NCI-H526 (cell line): ENCODE measurements at places on chromosomes 11 and 22.

GRCh38 chr11:47854667-47855066, 6.5 kb upstream of the NUP160 start:
- no peak for DNase-seq

DNA sequence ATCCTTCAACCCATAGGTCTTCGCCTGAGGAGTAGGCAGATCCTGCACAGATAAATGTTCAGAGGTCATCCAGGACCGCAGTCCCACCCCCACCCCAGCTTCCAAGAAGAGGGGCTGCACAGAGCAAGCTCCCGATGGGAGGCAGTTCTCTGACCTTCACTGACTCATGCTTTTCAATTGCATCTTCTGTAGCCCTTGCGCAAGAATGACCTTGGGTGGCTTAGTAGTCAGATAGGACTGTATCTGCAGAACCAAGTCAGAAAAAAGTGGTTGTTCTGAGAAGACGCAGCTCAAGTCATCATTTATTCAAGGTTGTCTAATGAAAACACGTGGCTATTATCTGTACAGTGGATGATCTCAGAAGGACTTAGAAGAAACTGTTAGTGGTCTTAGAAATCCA, 16.4 kb upstream of the GRAMD1B start:
- no peak for DNase-seq

DNA sequence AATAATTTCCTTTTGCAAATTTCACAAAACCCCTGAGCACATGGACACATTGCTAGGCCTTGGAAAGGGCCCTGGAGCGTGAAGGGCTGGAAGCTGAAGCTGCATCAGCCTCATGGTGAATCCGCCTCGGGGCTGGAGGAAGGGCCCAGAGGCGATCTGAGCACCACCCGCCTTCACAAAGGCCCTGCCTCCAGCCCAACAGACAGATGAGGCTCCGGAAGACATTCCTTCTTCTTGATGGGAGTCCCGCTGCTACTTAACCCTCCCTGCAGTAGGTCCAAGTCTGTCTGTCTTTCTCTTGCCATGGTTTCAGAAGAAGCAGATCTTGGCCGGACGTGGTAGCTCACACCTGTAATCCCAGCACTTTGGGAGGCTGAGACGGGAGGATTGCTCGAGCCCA, 16.5 kb downstream of the ARRB1 start:
- peak; percentile 19 for DNase-seq

DNA sequence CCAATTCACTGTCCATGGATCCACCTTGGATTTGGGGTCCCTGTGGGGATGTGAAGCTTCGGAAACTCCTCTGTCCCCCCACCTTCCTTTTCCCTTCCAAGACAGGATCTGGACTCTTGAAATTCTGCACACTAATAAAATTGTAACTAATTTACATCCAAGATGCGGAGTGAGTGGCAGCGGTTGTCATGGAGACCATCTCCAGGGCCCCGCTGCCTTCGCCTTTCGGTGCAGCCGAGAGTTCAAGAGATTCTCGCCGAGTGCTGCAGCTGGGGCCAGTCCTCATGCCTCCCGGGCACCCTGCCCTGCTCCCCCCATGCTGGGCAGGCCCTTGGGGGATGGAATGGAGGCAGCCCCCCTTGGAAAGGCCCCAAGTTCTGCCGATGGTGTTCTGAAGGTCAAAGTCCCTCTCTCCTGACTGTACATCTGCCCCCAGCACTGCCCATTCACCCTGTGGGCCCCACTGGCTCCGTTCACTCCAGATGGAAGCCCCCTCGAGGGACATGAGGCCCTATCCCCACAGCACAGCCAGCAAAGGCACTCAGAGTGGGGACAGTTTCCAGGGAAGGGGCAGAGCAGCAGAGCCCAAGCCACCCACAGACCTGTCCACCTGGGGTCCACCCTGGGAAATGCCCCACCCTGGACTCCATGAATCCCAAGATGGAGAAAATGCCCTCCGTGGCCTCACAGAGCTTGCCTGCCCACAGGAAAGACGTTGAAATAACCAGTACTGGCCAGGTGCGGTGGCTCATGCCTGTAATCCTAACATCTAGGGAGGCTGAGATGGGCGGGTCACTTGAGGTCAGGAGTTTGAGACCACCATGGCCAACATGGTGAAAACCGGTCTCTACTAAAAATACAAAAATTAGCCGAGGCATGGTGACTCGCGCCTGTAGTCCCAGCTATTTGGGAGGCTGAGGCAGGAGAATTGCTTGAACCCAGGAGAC, 25.9 kb downstream of the IGLL1 start:
- DNase-seq = no peak

DNA sequence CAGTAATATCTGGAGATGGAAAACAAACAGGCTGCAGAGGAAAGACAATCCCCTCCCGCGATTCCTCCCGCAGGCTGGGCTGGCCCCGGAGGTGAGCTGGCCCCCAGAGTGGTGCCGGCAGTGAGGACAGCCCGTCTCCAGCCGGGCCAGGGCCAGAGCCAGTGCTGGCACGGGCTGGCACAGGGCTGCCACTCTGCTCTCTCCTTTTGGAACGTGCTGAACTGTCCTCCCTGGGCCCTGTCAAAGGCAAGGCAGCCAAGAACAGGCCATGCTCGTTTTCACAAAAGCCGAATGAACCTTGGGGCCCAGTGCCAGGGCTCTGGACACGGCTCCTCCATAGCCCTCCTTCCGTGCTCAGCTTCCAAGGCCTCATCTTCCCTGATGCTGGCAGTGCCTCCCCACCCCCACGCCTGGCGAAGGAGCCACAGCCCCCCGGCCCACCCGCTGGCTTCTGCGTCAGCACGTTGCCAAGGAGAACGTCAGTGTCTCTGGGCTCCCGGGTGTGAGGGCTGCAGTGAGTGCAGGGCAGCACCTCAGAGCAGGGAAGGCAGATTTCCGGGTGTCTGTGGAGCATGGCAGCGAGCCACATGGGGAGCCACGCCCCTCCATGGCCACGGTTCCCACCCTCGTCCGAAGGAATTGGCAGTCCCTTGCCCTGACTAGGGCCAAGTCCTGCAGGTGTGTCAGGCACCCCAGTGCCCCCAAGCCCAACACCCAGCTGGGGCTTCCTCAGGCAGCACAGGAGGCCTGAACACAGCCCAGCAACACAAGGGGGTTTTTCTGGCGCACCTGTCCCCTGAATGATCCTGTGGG, 28.6 kb downstream of the GNAZ start:
- no peak for DNase-seq

GRCh38 chr11:75325713-75326438, 25.6 kb downstream of the ARRB1 start:
- no peak for DNase-seq

DNA sequence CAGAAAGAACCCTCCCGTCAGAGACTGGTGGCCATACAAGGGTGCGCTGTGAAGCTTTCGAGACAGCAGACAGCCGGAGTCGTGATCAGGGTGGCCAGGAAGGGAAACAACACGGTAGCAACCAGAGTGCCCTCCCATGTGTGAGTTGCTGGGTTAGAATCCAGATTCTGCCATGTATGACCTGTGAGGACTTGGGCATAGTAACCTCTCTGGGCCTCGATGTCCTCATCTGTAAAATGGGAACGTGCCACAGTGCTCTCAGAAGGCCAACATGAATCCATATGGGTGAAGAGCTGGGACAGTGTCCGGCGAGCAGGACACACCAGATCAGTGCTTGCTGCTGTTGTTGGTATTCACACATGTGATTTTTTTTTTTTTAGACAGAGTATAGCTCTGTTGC, 7.6 kb upstream of the FGF3 start:
- DNase-seq = no peak

GRCh38 chr11:12942157-12942556, 67.0 kb upstream of the RASSF10 start:
- no peak for DNase-seq

GRCh38 chr11:44949160-44950030, 1.3 kb downstream of the TP53I11 start:
- peak; percentile 66 for DNase-seq

GRCh38 chr22:19448076-19448607, 631 bp upstream of the C22orf39 start:
- no peak for DNase-seq

GRCh38 chr11:63719987-63720386, 38.7 kb downstream of the RTN3 start:
- DNase-seq = no peak

- peak; percentile 17 for DNase-seq
These were observed 28.4 kb downstream of the KIAA0930 start for GRCh38 chr22:45212306-45212709.

- DNase-seq = peak; percentile 36
These were observed 162.1 kb upstream of the RASSF10 start for GRCh38 chr11:12846786-12847615.

- no peak for DNase-seq
These were observed 35.1 kb downstream of the MPPED1 start for GRCh38 chr22:43446916-43447315.

GRCh38 chr11:57501953-57502352, 13.5 kb downstream of the SLC43A1 start:
- DNase-seq = no peak

- DNase-seq = no peak
These were observed 1.4 kb downstream of the TMEM80 start for GRCh38 chr11:696955-697491.

DNA sequence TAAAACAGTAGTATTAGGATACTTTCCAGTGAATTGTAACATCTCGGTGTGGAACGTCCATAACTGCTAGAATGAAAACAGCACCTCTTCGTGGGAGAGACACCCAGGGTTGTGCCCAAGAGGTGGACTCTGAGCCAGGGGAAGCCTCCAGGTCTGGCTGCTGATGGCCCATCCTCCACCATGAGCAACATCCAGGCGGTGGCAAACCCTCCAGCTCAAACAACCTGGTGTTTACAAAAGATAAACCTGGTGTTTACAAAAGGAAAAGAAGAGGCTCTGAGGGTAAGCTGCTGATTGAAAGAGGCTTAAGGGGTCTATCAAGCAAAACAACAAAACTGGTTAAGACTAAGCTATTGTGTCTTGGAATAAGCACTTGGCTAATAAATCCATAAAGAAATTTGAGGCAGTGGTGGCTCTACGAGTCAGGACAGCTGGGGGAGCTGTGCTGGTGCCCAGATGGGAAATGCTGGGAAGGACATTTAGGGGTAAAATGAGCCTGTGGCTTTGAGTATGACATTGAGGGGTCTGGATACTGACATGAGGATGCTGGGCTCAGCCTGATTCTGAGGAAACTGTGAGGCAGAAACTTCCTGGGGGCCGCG, 909.0 kb downstream of the BRD1 start:
- DNase-seq = peak; percentile 52

DNA sequence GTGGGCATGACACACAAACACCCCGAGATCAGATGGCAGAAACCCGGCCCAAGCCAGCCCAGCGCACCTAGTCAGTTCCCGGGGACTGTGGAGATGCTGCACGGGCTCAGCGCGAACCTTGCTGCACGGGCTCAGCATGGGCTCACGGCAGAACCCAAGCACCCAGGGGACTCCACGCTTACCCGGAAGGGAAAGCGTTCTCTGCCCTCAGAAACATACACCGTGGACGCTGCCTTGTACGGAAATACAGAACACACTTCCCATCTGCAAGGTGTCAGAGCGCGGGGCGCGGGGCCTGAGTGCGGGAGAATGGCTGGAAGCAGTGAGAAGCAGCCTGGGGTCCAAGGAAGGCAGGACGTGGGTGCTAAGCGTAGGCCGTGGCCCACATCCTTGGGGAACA, 319.9 kb downstream of the NTM start:
- no peak for DNase-seq

- peak; percentile 63 for DNase-seq
These were observed 2.2 kb downstream of the TNKS1BP1 start for GRCh38 chr11:57322256-57323166.

GRCh38 chr22:22840780-22841179, 46.8 kb upstream of the IGLL5 start:
- peak; percentile 54 for DNase-seq

DNA sequence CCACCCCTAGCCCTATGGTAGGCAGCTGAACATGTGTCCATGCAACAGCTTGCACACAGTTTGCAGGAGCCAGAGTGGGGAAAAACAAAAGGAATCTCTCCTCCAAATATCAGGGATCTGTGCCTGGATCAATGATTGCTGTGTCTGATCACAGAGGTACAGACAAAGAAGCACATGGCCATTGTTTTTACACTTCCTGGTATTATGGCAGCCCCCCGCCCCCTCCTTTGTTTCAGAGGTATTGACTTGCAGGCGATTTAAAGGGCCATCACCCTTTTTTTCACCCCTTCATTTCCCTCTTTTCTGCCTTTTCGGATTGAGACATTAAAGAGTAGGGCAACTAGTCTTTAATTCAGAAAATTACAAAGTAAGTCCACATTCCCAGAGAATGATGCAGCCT, 453.0 kb upstream of the LUZP2 start:
- no peak for DNase-seq

- DNase-seq = no peak
These were observed 74.3 kb downstream of the GRAMD1B start for GRCh38 chr11:123504401-123504800.

- DNase-seq = no peak
These were observed 10.7 kb downstream of the CRY2 start for GRCh38 chr11:45857961-45858474.

DNA sequence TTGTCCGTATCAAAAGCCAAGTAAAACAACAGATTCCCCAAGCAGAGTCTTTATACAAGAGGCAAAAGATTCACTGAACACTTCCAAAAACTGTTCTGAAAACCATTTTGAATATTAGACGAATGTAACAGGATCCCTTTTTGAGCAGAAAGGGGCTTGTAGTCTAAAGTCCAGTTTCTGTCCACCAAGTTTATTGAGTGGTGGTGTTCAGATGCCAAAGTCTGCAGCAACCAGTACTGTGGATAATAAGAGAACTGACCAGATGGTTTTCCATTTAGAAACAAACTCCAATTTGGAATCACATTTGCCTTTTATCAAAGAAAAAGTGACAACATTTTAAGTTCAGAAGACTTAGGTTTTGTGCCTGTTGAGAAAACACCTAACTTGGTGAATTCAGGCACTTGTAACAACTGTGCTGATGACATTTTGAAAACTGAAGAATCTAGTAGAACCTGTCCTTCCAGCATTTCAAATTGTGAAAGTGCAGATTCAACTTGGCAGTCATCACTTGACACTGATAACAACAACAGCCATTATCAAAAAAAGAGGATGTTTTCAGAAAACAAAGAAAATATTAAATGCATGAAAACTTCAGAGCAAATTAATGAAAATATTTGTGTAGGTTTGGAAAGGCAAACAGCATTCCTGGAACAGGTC, 217.1 kb downstream of the CSNK2A3 start:
- no peak for DNase-seq

DNA sequence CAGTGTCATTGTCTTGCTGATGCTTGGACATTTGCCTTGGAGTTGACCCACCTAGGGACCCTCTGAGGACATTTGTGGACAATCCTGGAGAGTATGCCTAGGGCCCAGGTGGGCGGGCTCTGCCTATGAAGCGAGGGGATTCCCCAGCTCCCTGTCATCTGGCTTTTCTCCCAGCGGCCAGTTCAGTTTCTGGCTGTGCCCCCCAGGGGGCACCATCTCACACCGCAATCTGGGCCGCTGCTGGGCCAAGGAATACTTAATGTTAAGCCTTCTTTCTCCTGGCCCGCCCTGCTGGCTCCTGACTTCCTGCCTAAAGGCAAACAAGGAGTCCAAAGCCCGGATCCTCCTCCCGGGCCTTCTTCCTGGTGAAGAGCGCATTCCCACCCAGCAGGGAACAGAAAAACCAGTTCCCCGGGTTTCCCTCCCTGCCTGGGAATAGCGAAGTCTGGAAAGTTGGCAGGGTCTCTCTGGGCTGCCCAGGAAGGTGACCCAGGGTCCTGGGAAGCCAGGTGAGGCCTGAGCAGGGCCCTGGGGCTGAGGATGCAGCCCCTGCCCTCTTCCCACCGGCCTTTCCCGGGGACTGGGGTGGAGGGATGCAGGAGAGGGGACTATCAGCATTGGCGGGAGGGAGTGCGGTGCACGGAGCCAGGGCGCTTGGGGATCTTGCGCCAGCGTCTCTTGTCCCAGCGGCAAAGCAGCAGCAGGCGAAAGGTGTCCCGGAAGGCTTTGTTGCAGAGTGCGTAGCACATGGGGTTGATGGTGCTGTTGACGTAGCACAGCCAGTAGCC, 11.9 kb downstream of the CHRM1 start:
- DNase-seq = peak; percentile 31

- DNase-seq = no peak
These were observed 24.8 kb upstream of the RCE1 start for GRCh38 chr11:66818231-66818955.
